ENCODE measurements at places on chromosomes 4 and X.

- no peak for DNase-seq
Observed at GRCh38 chr4:165992283-165992682, 119.2 kb downstream of the TLL1 start.

DNA sequence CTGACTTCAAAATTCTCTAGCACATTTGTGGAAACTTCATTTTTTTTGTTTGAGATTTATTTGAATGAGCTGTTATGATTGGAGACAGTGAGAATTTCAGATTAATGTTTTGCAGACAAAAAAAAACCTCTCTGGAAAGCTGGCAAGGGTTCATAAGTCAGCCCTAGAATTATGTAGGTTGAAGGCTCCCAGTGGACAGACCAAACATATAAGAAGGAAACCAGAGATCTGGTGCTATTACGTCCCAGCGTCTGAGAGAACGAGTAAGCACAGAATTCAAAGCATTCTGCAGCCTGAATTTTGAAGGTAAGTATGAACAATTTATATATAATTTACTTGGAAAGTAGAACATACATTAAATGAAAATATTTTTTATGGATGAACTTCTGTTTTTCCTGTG, at the start of gene AGTR2:
Gene AGTR2 (plus strand): TSS at position 234 of the 400 bp plus-strand sequence. CDS start 1,537 bp downstream, outside the sequence.
- DNase-seq = no peak

DNA sequence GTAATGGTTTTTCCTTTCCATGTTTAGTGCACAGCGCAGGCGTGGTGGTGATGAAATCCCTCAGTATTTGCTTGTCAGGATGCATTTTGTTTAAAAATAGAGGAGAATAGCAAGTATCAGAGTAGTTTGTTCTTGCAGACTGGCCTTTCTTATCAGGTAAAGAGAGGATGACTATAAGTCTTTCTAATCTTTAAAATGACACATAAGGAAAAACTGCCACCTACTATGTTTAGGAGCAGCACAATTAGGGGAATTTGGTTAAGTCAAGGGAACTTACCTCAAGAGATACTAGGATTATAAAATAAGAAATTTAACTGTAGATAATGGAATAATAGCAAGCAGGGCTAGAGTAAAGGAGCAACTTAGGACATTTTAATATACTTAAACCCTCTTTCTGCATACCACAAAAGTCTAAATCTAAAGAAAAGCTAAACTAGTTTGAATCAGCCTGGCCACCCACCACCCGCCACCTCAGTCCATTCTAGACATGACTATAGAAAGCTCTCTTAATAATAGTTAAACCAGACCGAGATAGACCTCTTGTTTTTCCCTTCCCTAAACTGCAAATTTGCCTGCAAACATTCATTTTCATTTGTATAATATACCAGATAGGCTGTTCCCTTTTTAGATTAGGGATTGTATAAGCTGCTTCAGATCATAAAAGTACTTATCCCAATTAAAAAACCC, 62.0 kb downstream of the APOOL start:
- no peak for DNase-seq

GRCh38 chr4:76276813-76277212, 25.3 kb downstream of the FAM47E start:
- no peak for DNase-seq

DNA sequence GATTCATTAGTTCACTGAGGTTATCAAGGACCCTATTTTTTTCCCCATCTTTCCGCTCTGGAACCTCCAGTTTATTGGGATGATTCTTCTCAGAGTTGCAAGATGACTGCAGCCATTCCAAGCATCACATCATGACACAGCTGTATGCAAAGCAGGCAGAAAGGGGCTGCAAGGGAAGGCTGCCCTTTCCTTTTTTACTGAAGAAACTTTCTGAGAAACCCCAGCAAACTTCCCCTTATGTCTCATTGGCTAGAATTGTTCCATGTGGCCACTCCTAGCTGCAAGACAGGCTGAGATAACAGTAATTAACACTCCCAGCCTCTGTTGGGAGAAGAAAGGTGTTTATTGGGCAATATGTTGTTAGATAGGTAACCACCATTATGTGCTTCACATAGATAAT, 102.6 kb downstream of the SATL1 start:
- DNase-seq = no peak

- DNase-seq = peak; percentile 54
Observed at GRCh38 chrX:154457491-154458115, 478 bp upstream of the PLXNA3 start.

DNA sequence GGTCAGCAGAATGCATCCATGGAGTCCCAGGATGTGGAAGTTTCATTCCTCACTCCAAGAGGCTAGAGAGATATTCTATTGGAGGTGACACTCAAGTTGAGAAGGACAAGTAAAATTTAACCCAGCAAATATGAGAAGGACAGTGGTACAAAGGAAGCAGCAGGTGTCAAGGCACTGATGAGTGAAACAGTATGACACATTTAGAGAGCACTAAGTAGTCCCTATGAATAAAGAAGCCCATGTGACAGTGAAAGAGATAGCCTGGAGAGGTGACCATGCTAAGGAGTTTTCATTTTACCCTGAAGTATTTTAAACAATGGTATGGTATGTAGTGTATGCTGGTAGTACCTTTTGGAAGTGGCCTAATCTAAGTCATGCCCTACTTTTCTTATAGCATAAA, 9.2 kb downstream of the BMX start:
- DNase-seq = no peak

GRCh38 chr4:80156410-80156809, 40.9 kb upstream of the PRDM8 start:
- DNase-seq = no peak

- DNase-seq = peak; percentile 18
Observed at GRCh38 chr4:156970501-156971164, 966 bp downstream of the PDGFC start.

- DNase-seq = no peak
Observed at GRCh38 chr4:128295255-128295654, 7.6 kb upstream of the PGRMC2 start.

DNA sequence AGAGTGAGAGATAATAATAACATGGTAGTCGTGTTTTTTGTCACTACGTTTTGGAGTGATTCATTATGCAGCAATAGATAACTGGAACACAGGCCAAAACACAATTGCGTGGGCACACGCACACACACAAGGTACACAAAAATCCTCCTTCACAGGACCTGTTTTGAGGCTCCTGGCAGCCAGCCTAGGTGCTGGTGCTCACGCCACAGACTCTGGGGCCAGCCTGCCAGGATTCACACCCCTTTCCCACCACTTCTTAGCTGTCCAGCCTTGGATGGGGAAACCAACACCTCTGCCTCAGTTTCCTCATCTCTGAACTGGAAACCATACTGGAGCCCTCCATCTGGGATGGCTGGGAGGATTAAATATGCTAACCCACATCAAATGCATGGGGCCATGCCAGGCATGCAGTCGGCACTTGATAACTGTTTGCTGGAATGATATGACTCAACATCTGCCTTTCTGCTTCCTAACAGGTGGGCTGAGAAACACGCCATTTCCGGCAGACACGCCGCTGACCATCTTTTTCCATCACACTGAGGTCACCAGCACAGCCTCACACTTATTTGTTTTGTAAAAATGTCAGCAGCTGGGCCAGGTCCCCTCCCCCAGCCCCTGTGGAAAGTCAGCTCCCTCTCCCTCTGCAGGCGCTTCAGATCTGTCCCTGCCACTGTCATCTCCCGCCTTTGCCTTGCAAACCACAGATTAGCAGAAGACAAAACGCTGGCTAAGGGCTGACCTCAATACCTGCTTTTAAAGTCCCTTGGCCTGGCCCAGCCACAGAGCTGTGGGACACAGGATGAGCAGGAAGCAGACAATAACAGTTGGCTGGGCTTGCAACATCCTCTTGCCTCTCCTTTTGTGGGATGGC, 237.5 kb downstream of the BCOR start:
- peak; percentile 86 for DNase-seq

GRCh38 chr4:1722551-1723118, 1.3 kb downstream of the TACC3 start:
- DNase-seq = no peak

DNA sequence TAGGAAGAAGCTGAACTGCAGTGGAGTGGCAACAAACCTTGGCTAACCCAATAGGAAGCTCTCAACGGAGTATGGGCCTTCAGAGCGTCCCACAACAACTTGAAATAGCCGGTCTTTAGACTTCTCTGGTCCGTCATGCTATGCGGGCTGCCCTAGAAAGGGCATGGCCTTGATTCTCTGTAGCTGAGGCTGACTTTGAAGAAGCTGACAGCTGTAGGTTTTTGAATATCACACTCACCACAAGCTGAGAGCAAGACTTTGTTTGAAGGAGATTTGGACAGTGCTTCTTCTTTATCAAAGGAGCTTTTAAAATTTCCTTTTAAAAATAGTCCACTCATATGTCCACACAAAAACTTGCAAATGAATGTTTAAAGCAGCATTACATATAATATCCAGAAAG, 322.9 kb downstream of the CAMK2D start:
- no peak for DNase-seq

- no peak for DNase-seq
Observed at GRCh38 chr4:77194366-77194765, 37.4 kb downstream of the CCNG2 start.

DNA sequence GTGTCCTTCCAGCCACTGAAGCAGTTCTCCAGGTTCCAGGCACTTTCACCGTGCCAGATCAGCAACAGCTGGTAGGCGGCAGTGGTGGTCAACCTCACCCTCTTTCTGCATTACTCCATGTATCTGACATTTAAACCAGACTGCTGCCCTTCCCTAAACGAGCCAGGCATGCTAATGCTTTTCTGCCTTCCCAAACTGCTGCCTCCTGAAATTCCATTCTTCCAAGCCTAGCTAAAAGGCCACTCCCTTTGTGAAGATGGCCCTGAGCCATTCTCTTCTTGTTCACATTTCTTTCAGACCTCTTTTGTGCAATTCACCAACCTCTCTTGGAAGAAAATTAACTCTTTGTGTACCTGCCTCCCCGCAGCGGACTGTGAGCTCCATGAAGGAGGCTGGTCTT, 73.7 kb downstream of the CHST7 start:
- no peak for DNase-seq

- no peak for DNase-seq
Observed at GRCh38 chr4:8847764-8848163, 23.9 kb downstream of the HMX1 start.

DNA sequence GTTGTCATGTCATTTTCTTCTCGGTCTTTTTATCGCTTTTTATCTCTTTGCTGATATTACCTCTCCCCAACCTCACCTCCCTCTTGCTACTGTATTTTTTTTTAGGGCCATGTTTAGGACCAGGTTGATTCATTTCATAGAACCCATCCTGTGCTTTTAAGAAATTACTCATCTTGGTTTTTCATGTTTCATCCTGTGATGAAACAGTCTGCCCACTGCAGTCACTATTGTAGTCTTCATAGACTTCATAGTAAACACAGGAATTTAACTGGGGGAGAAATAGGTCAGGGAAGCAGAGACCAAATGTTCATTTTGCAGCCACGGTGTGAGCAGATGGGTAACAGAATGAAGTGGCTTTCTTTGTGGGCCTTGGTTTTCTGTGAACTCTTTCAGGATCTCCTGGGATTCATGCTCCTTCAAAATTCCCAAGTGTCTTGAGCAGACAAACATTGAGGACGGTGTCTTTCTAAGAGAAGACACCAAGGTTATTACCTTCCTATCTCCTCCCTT, 161.8 kb downstream of the NAA11 start:
- no peak for DNase-seq

- no peak for DNase-seq
Observed at GRCh38 chr4:87423317-87424098, 1.1 kb downstream of the NUDT9 start.

DNA sequence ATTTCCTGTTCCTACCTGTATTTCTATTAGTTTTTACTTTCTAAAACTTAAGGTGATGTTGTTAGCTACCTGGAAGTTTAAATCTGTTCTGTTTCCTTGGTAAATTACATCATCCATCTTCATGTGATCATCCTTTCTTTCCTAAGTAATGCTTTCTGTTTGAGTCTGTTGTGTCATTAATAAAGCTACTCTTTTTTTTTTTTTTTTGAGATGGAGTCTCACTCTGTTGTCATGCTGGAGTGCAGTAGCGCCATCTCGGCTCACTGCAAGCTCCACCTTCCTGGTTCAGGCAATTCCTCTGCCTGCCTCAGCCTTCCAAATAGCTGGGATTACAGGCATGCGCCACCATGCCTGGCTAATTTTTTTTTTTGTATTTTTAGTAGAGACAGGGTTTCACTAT, 73.3 kb downstream of the FIP1L1 start:
- no peak for DNase-seq

DNA sequence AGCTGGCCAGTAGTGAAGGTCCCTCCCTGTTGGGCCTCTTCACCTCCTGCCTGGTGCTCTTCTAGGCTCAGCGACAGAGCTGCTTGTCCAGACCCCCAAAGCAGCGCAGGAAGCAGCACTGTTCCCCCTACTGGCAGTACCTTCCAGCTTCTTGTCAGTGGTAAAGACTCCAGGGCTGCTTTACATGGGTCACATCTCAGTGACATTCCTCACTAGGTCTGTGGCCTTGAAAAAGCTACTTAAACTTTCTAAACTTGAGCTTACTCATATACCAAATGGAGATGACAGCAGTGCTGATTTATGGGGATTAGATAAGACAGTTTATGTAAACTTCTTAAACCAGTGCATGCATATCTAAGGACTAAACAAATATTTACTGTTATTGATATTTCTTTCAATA, 117.3 kb downstream of the FAT4 start:
- DNase-seq = no peak

- DNase-seq = no peak
Observed at GRCh38 chrX:150268839-150269355, 94.2 kb upstream of the MAMLD1 start.

GRCh38 chrX:48589482-48590162, 7.7 kb upstream of the WDR13 start:
- DNase-seq = no peak

- DNase-seq = no peak
Observed at GRCh38 chr4:1516881-1517480, 110.7 kb upstream of the NKX1-1 start.

- DNase-seq = no peak
Observed at GRCh38 chr4:70452946-70453345, 19.1 kb upstream of the MUC7 start.

GRCh38 chrX:129145385-129145784, 377.9 kb downstream of the SMARCA1 start:
- DNase-seq = no peak

GRCh38 chrX:134365904-134366303, 94.1 kb upstream of the HPRT1 start:
- DNase-seq = no peak

GRCh38 chr4:70062000-70062399, 11.8 kb downstream of the HTN1 start:
- no peak for DNase-seq

DNA sequence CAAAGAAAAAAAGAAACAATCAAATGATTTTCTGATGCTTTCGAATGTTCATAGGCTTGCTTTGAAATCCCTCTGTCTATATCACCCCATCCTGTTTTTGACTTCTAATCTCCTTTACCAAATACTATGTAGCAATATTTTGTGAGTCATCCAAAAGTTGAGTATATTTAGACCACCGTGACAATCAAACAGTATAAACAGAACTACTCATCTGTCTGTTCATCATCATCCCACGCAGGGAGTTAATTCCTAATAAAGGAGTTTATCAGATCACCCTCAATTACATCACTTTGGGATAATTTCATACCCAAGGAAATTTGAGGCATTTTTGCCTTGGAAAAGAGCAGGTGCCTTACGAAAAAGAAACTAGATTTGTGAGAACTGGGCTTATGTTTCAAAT, 212.9 kb downstream of the CBR4 start:
- no peak for DNase-seq

- no peak for DNase-seq
Observed at GRCh38 chrX:134554291-134554690, 94.3 kb downstream of the HPRT1 start.

GRCh38 chr4:76458825-76459224, 23.8 kb downstream of the SHROOM3 start:
- no peak for DNase-seq

Data from activated T-cell treated with anti-CD3 and anti-CD28 coated beads, Interleukin-2, amount 50 U/mL, for 48 hours (primary cell).